ENCODE measurements at places on chromosomes 6 and 20.

DNA sequence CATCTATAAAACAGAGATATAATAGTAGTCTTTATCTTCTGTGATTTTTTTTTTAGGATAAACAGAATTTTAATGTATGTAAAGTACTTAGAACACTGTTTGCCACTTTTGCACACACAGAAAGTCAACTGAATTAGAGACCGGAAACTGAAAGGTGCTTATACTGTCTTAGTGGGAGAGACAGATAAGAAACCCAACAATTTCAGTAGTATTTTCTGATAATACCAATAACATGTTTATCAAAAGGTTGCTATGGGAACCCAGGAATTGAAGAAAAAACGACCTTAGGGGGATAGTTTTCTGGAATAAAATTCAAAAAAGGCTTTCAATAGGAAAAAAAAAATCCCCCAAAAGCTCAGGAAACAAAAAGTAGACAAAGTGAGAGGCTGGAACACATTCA, 138.6 kb downstream of the BCKDHB start:
- no peak for DNase-seq

GRCh38 chr20:40494248-40494647, 194.8 kb downstream of the MAFB start:
- no peak for DNase-seq

- no peak for DNase-seq
Measured at GRCh38 chr6:123780021-123780420, 23.6 kb upstream of the NKAIN2 start.

DNA sequence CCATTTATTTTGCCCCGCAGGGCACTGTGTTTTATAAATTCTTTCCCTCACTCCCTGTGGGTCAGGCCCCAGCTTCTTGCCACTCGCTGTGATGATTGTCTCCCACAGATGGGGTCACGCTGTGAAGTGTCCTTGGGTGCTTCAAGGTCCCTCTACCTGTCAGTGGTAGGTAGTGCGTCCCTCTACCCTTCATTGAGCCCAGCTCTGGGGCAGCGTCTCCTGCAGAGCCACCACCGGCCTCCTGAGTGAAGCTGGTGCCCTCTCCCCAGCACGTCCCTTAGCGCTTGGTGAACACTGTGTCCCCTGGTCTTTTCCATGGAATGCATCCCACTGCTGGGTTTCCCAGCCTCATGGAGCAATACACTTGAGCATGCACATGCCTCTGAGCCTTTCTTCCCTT, 108.2 kb downstream of the NRN1 start:
- no peak for DNase-seq

DNA sequence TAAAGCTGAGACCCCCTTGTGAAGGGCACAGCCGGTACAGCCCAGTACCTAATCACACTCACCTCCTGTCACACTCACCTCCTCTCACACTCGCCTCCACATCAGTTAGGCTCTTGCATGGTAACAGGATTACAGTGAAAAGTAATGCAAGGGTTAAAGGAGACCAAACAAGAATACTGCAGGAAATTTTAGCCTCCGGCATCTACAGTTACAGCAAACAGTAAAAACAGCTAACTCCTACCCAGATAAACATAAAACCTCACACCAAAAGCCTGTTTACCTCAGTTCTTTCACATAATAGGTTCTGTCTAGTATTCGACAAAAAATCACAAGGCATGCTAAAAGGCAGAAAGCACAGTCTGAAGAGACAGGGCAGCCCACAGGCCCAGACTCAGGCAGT, 55.6 kb downstream of the FARS2 start:
- DNase-seq = no peak

DNA sequence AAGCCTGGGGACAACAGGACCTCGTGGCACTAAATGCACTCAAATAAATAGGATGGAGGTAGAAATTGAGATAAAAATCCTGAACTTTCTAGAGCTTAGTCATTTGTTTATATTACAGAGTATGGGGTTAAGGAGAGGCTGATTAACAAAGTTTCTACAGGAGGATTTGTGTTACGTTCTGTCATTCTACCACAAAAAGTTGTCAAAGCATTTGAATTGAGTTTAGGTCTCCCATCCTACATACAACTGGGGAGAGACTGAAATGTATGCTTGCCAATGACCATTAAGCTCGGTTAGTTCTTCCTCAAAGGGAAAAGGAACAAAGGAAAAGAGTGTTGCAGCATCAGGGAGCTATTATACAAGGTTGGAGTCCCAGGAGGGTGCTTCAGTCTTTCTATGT, 597.9 kb downstream of the COL12A1 start:
- no peak for DNase-seq

DNA sequence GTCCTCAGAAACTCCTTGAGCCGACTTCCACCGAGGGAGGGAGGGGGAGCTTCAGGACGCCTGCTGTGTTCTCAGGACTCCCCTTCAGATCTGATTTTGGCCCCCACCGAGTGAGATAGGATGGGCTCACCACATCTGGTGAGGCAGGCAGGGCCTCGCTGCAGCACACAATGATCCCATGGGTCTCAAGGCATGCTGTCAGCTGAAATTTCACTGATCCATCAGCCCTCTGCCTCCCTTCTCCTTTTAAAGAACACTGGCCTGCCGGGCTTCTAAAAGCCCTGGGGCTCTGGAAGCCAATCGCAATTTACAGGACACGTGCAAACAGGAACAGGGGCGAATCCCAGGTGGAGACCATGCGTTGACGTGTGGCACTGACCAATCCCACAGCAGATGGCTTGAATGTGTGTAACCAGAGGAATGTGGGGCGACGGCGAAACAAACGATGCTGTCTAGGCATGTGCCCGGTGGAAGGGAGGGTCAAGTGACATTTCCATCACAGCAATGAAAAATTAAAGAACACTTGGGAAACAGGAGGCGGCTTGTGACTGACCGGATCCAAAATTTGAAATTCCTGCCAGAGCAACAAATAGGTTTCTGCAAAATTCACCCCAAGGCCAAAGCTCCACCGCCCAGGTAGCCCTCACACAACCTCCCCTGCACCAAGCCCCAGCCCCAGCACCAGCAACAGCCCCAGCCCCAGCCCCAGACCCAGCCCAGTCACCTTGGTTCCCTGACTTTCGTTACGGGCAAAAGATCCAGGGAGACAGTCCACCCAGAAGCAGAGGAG, 167.1 kb upstream of the ZNF337 start:
- DNase-seq = no peak

DNA sequence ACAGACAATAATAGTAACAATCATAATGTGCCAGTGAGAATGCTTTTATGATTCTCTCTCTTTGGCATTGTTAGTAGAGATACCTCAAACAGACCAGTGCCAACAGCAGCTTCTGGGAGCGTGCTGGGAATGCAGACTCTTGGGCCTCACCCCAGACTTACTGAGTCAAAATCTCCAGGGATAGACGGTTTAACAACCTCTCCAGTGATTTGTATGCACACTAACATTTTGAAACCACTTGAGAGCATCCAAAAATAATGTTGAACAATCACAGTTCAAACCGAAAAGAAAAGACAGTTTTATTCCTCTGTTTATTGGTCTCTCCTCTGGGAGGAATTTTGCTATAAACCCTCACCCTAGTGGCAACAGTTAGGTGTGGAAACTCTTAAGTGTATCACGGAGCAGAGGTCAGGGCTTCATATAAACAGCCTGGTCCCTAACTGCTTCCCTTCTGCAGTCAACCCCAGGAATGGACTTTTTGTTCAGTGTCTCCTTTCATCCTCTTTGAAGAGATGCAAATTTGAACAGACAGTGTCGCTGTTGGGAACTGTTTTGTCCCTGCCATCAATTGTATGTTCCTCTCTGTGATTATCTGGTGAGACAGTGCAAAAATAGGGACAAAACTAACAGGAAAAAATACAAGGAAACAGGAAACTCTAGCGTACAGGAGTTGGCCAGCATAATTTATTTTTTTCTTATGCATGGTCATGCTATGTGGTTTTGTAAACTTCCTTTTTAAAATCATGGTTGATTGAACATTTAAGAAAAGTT, 162.4 kb upstream of the BTBD3 start:
- DNase-seq = no peak

- DNase-seq = no peak
Measured at GRCh38 chr20:59322585-59323454, 22.4 kb downstream of the EDN3 start.

DNA sequence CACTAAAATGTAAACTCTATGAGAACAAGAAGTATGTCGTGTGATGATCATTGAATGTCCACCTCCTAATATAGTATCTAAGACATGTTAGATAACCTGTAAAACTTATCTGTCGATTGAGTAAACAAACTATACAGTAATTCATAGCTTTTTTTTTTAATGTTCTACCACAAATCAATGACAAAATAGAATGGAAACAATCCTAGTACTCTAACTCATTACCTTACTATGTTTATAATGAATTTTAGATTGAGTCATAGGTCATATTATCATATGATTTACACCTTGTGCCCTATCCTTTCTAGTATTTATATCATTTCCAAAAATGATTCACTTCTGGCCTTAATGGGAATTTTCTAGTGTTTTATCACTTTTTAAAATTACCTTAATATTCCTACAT, 6.1 kb downstream of the VTA1 start:
- DNase-seq = no peak

GRCh38 chr6:154901876-154902552, 93.1 kb upstream of the TIAM2 start:
- DNase-seq = no peak

DNA sequence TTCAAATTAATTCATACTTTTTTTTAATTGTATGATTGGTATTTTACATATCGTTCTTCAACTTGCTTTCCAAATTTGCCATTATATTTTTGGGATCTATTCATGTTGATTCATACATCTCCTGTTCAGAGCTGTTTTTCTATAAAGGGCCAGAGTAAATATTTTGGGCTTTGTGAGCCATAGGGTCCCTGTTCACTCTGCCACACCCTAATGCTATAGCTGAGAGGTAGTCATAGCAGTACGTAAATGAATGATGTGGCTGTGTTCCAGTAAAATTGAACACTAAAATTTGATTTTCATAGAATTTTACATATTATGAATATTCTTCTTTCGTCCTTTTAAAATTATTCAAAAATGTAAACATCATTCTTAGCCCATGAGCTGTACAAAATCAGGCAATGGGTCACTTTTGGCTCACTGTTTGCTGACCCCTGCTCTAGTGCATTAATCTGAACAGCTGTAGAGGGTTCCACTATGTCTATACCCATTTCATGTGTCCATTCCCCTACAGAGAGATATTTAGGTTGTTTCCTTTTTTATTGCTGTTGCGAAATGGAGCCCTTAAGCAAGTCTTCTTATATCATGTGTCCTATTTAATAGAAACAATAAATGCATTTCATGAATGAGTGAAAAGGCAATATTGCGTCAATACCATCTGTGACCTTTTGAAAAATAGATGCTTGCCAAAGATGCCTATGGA, 136.4 kb upstream of the SALL4 start:
- DNase-seq = no peak

- DNase-seq = no peak
Measured at GRCh38 chr6:32181915-32182529, 2.0 kb downstream of the AGER start.

GRCh38 chr6:127164565-127164964, 46.1 kb downstream of the RSPO3 start:
- no peak for DNase-seq

DNA sequence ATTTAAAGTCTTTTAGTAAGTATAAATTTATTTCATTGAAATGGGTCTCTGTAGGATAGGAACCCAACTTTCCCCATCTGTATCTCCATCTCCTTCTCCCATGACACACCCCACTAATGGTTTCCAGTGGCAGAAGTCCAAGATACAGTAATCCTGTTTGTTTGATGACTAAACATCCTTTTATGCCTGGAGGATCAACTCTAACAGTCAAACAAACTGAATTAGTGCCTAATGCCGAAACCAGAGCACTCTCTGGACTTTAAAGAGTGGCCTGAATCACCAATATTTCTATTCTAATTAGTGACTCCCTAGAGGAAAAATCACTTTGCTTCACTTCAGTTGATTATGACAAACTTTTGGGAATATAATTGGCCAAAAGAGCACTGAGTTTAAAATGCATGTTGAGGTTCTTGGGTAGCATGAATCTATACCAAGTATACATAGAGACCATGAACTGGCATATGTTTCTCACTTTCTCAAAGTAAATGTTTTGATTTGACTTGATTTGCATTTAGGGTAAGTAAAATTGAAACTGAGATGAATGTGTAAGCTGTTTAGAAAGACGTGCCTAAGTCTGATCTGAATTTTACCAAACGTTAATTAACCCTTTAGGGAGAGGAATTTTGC, 776.4 kb upstream of the NRSN1 start:
- peak; percentile 85 for DNase-seq

DNA sequence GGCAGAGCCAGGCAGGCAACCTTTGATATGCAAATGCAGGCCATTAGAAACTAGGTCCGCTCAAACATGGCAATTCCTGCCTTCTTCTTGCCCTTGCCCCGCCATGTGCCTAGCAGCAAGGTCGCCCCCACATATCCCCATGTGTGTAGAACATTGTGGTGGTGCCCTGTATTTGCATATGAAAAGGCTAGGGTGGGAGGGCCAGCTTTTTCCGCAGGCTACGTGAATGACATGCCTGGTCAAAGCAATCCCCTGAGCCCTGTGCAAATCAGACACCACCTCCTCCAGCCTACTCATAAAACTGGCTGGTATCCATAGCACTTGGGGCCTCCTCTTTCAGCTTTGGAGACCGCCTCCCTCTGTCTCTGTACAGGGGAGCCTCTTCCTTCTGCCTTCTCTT, 31.6 kb downstream of the GSTA2 start:
- no peak for DNase-seq

GRCh38 chr20:17960927-17961586, 7.5 kb downstream of the SNX5 start:
- DNase-seq = no peak

DNA sequence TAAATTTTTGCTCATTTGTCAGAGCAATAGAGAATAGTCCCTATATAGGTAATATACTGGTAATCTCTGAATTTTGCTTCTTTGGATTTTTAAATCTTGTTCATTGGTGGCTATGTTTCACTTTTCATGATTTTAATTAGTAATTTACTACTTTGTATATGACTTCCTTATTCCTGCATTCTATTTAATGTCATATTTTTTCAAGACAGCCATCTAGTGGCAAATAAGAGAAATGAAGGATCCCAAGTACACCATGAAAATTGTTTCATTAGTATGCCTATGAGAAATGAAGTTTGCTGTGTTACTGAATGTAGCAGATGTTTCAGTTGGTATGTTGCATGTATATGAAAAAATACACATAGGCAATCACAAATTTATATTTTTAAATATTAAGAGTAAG, 82.4 kb downstream of the ZNF292 start:
- DNase-seq = no peak

GRCh38 chr20:63065911-63066310, 59.1 kb upstream of the BHLHE23 start:
- DNase-seq = no peak

- DNase-seq = no peak
Measured at GRCh38 chr20:14193885-14194284, 143.5 kb downstream of the FLRT3 start.

- DNase-seq = no peak
Measured at GRCh38 chr6:96582436-96582835, 19.5 kb downstream of the FHL5 start.

DNA sequence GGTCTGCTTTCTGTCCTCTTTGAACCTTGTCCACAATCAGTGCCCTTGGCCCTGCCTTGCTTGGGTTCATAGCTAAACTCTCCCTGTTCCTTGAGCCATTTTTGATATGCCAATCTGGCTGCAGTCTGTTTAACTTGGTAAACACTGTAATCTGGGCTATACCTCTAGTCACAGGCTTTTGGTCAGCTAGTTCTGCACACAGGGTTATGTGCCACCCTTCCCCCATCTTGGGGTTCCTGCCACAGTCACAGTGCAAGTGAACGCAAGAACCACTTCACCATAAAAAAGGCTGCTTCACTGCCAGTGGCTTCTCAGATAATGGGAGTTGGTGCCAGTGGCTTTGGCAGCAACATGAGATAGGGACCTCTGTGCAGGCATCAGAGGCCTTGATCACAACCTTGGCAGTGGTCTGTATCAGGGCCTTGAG, 10.9 kb upstream of the ATRN start:
- no peak for DNase-seq

GRCh38 chr6:90350689-90351554, 54.3 kb upstream of the BACH2 start:
- DNase-seq = no peak

Measured in epithelial cell of prostate (primary cell).